ENCODE measurements at places on chromosomes 3 and 15. TPM values are rescaled to one million over a fixed set of nuclear protein-coding genes. Genes with fewer than 3 reads are reported as not detected.

DLEC1 gene
- 0.56 TPM for polyA plus RNA-seq

CTXN2 gene
- not detected for polyA plus RNA-seq

FBXW12 gene
- polyA plus RNA-seq = not detected

MYEF2 gene
- 1.2 TPM for polyA plus RNA-seq

SNX1 gene
- 63.4 TPM for polyA plus RNA-seq

ONECUT1 gene
- polyA plus RNA-seq = not detected

POPDC2 gene
- polyA plus RNA-seq = 2.0 TPM

CSPG4 gene
- polyA plus RNA-seq = not detected

DNA sequence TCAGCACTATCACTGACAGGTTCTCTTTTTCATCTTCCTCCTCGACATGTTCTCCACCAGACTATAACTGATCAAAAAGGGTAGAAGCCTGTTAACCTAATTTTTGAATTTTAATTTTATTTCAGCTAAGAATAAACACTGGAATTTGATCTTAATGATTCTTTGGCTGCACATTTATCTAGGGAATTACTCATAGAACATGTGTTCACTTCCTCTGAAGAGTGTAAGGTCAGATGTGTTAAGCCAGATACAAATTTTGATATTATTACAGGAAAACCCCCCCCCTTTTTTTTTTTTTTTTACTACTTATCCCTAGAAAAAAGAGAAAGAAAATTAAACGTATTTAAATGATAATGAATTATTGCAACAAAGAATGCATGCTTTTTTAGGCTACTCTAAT, 15.0 kb downstream of the DCBLD2 start:
- no peak for DNase-seq

GRCh38 chr15:39581242-39581792, 438 bp downstream of the THBS1 start:
- no peak for DNase-seq

DNA sequence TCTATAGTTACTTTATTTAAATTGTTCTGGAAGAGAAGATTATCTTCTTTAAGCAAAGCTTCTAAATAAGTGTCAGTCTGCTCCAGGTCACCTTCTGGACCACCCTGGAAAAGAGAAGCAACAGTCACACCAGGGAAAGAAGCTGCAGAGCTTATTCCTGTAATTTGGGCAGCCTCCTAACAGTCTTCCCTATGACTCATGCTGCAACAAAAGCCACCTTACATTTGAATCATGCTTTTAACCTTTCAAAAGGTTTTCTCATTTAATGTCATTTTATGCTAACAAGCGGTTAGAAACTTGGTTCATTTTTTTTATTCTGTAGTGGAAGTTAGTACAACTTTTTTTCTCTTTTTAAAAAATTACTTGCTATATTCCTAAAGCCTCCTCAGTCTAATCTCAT, 5.3 kb upstream of the GUCA1C start:
- DNase-seq = no peak

DNA sequence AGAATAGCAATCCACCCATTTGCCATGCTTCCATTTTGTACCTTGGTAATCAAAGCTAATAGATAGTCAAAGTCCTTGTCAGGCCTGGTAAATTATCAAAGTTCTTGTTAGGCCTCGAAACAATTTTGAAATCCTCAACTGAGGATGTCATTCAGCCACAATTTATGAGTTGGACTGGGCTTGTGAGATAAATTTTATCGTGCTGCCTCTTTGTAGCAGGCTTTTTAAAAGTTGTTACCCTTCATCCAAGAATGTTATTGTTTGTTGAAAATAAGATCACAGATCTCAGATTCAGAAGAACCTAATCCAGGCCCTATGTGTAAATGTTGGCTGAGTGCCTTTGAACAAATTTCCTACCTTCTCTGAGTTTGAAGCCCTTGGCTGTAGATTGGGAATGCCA, 143.3 kb upstream of the PROK2 start:
- DNase-seq = no peak

- no peak for DNase-seq
Measured at GRCh38 chr3:151120409-151120808, 34.9 kb downstream of the MED12L start.

DNA sequence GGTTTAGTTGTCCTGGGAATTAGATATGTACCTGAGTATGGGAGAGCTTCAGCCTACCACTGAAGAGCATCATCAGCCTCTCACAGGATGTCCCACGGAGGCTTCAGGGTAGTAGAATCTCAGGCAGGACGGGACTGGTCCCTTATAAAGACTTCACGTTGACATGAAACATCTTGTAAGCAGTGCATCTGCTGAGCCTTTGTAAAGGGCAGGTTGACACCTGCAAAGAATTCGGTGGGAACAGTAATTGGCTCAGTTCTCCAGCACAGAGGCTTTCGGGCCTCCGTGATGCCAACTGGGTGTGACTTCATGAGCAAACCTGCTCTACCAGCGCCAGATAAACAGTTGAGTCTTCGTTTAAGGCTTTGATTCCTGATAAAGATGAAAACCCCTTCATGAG, 26.9 kb upstream of the AVEN start:
- no peak for DNase-seq

DNA sequence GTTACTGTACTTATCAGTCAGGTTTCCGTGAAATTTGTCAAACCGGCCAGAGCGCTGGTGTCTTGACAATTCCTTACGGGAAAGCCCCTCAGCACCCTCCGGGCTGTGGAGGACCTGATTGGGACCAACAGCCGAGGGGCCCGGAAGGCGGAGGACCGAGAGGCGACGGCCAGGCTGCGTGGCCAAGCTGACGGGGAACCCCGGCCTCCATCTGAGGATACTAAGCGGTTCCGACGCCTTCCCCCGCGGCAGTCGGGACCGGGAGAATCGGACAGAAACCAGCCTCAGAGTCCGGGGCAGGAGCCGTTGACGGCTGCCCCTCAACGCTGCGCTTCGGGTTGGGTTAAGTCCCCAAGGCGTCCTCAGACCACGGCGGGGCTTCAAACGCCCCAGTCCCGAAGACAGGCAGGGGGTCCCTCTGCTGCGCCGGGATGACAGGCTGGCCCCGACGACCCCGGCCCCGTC, 499 bp downstream of the ALDH1A2 start:
- DNase-seq = no peak

DNA sequence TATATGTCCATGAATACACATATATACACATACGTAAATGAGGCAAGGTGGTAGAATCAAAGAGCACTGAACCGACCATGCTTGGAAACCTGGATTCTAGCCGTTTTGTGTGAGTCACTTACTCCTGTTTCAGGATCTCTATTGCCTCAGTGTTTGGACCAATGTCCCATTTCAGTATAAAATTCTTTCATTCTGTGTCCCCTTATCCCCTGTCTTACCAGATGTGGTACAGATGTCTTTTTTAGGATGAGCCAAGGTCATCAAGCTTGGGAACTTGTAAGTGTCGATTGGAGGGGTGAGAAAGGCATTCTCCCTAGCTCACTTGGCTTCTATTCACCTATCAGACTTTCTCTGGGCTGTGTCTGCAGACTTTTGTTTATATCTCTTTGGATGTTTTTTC, 139.9 kb upstream of the CHL1 start:
- DNase-seq = no peak

- no peak for DNase-seq
Measured at GRCh38 chr3:45029661-45030060, 3.6 kb downstream of the CLEC3B start.

GRCh38 chr3:188207941-188208515, 54.1 kb downstream of the LPP start:
- DNase-seq = no peak

- DNase-seq = no peak
Measured at GRCh38 chr15:58698887-58699641, 50.4 kb downstream of the ADAM10 start.

DNA sequence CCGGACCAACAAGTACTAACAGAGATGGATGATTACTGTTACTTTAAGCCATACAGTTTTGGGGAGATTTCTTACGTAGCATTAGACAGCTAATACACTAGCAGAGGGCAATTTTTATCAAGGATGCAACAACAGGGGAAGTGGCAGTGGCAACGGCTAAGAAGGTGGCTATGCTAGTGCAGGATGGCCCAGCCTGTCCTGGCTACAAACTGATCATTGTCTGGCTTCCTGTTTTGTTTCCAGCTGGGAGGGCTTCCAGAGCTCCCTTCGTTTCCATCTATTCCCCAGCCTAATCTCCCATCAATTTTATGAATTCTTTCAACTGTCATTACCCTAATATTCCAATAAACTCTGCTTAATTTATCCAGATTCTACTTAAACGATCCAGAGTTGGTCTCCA, 16.0 kb upstream of the PLA2G4F start:
- DNase-seq = no peak

- DNase-seq = no peak
Measured at GRCh38 chr3:189780546-189781270, 149.5 kb downstream of the TP63 start.

DNA sequence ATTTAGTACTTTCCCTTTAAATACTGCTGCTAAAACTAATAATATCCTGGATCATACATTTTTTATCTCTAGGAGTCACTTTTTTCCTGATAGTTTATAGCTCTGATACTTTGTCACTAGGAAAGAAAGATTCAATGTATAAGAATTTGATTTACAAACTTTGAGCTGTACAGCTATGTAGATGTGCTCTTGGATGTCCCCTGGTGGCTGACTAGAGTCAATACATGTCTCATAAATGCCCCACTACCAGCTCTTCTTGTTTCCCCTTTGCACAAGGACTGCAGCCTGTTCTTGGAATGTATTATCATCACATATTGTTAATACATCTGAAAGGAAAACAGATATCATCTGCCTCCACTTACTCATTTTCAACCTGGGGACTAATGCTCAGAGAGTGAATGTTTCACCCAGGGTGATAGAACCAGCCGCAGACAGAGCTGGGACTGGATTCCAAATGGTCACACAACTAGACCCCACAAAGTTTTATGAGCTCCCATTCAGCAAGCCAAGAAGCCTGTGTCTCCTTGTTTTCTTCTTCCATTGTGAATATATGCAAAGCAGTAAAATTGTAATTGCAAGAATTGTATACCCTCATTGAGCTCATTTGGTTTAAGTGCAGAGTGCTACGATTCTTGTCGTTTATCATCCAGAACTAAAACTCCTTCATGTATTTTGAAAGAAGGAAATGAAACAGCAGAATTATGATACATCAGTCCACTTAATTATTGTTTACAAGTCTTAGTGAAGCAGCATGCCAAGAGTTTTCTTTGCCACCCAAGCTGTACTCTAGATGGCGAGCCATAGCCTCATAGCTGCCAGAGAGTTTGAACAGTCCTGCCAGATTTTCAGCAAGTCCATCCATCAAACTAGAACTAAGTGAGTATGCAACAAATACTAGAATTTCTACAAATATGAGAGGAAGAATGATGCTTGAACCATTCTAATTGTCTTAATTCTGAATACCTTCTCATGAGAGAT, 261.6 kb upstream of the LMCD1 start:
- DNase-seq = no peak

GRCh38 chr15:76221085-76221767, 90.0 kb downstream of the ETFA start:
- DNase-seq = no peak

GRCh38 chr3:112531358-112531781, 30.4 kb downstream of the ATG3 start:
- peak; percentile 23 for DNase-seq

GRCh38 chr3:40169983-40170382, 139.5 kb upstream of the EIF1B start:
- no peak for DNase-seq

DNA sequence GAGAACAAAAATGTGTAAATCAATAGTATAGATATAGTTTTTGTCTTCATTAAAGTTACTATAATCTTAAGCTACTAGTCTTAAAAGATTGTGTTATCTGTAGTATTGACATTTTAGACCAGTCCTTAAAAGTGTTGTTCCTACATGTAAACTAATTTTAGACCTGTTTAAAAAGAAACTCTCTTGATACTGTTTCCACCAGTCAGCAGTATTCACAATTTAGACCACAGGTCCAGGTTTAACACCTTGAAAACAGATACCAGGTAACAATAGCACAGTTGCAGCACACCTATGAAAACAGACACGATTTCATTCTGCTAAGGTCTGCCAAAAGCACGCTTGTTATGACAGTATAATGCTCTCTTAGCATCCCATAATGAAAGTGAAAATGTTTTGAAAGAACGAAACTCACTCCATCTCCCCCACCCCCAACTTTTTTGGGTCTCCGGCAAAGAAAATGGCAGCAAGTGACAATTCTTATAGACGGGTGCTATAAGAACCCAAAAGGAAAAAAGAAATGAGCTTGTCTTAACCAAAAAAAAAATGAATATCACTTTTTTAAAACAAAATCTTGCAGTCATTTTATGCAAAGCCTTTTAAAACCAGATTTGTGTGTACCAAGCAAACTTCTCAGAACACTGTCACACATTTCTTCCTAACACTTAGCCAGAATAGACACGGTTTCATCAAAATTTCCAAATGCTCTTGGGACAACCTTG, 1.6 kb downstream of the EIF4E3 start:
- DNase-seq = peak; percentile 71

DNA sequence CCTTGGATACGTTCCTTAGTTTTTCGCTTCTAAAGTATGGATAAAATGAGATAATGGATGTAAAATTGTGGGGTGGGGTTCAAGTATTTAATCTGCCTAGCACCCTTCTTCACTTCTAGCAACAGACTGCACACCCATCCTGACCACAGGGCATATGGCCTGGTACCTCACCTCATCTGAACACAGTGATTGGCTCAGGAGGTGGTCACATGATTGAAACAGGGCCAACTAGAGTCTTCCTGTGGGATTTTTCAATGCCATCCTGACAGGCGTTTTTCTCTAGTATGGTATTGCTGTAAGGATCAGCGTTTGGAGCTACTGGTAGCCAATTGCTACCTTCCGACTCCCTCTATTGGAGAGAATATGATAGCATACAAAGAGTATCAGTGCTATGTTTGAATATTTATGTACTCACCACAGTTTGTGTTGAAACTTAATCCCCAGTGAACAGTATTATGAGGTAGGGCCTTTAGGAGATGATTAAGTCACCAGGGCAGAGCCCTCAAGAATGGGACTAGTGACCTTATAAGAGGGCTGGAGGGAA, 172.2 kb downstream of the PPM1L start:
- no peak for DNase-seq

DNA sequence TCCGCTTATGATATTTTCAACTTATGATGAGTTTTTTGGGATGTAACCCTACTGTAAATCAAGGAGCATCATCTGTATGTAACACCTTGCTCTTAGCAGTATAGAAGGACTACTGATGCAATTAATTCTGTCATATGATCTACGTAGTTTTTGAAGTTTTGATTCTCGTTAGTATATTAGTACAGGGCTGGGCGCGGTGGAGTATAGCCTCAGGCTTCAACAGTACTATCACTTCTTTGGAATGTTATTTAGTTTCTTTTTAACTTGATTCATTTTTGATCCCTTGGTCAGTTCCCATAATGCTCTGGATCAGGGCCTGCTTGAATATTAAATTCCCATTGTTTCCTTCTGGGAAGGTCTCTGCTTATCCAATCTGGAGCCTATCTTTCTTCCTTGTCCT, 23.9 kb upstream of the AP4E1 start:
- DNase-seq = no peak

- DNase-seq = no peak
Measured at GRCh38 chr3:160023476-160023875, 34.8 kb downstream of the IL12A start.

- no peak for DNase-seq
Measured at GRCh38 chr15:84761607-84762131, 13.3 kb downstream of the ZNF592 start.

All from CD8-positive, alpha-beta memory T cell (primary cell).